Fibroblast of lung (primary cell): ENCODE measurements at places on chromosomes 4 and X.

- DNase-seq, result no peak
- H3K4me1 ChIP-seq, result no peaks in the 10 kb centered on the region
- no peaks in the 10 kb centered on the region for H3K27me3 ChIP-seq
These were observed 17.8 kb upstream of the ANOS1 start for GRCh38 chrX:8749697-8750096.

- no peak for DNase-seq
- no peaks in the 10 kb centered on the region for H3K27me3 ChIP-seq
- peak overlapping the region; percentile 74 for H3K4me3 ChIP-seq
- H3K4me1 ChIP-seq, result no peaks in the 10 kb centered on the region
- no peaks in the 10 kb centered on the region for H3K36me3 ChIP-seq
These were observed 426 bp downstream of the PORCN start for GRCh38 chrX:48509245-48509590.

GRCh38 chr4:95510145-95510544 lies 38.6 kb downstream of the UNC5C start:
- peak; percentile 35 for DNase-seq
- H3K4me1 ChIP-seq, result peaks cover 4% of the 10 kb centered on the region

GRCh38 chrX:9662148-9662547 lies 103.5 kb downstream of the GPR143 start:
- DNase-seq, result peak; percentile 79
- H3K27ac ChIP-seq, result peak overlapping the region; percentile 56
- H3K27me3 ChIP-seq, result no peaks in the 10 kb centered on the region
- H3K4me1 ChIP-seq, result peaks cover 7% of the 10 kb centered on the region
- H3K4me3 ChIP-seq, result no peak overlapping the region
